ENCODE measurements at places on chromosomes 12 and 14. TPM values are rescaled to one million over a fixed set of nuclear protein-coding genes. Genes with fewer than 3 reads are reported as not detected.

Gene LRP1
- 3.6 TPM for total RNA-seq

Gene CELA1
- 0.79 TPM for total RNA-seq

Gene GYS2
- total RNA-seq: not detected

Gene TAS2R42
- not detected for total RNA-seq

Gene DHRS2
- not detected for total RNA-seq

DNA sequence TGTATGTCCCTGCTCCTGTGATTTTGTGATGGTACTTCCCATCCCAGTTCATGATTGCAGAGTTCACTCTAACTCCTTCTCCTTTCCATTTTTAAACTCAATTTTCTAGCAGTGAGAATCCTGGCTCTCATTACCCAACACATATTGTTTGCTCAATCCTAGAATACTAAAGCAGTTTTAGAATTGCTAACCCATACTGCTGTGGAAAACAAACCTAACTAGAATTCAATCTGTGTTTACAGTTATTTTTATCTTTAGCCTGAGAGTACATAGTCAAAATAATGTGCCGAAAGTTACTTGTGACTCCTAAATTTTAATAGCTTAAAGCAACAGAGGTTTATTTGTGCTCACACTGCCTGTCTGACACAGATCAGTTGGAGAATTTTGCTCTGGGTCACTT is 508.0 kb downstream of the AACS start:
- no peak for DNase-seq

- no peak for DNase-seq
Observed at GRCh38 chr12:20469756-20470155, 101.4 kb downstream of the PDE3A start.

DNA sequence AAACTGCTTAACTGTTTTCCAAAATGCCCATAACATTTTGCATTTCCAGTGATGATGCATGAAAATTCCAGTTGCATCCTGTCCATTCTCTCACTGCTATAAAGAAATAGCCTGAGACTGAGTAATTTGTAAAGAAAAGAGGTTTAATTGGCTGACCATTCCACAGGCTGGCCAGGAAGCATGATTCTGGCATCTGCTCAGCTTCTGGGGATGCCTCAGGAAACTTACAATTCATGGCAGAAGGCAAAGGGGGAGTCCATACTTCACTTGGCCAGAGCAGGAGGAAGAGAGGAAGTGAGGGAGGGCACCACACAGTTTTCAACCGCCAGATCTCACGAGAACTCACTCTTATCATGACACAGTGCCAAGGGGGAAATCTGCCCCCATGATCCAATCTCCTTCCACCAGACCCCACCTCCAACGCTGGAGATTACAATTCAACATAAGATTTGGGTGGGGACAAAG is 18.2 kb upstream of the CLEC2D start:
- peak; percentile 59 for DNase-seq

GRCh38 chr12:110776410-110776809 is 33.7 kb upstream of the PPP1CC start:
- DNase-seq: no peak

- DNase-seq: peak; percentile 82
Observed at GRCh38 chr12:121590476-121591143, 9.8 kb upstream of the KDM2B start.

GRCh38 chr14:100067971-100068959 is 3.0 kb downstream of the EVL start:
- peak; percentile 96 for DNase-seq

GRCh38 chr12:50695961-50696360 is 67.9 kb upstream of the ATF1 start:
- no peak for DNase-seq

GRCh38 chr12:97397008-97397407 is 65.6 kb upstream of the RMST start:
- no peak for DNase-seq

DNA sequence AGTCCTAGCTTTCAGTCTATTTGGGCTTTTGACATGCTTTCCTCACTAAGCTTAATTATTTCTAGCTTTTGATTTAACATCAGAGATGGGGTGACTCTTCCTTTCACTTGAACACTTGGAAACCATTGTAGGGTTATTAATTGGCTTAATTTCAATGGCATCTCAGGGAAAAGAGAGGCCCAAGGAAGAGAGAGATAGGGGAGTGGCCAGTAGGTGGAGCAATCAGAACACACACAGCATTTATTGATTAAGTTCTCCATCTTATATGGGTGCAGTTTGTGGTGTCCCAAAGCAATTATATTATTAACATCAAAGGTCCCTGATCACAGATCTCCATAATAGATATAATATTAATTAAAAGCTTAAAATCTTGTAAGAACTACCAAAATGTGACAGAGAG is 1466.1 kb upstream of the SEL1L start:
- DNase-seq: no peak

All from CD8-positive, alpha-beta T cell (primary cell).